ENCODE measurements at places on chromosomes 12 and 14.

DNA sequence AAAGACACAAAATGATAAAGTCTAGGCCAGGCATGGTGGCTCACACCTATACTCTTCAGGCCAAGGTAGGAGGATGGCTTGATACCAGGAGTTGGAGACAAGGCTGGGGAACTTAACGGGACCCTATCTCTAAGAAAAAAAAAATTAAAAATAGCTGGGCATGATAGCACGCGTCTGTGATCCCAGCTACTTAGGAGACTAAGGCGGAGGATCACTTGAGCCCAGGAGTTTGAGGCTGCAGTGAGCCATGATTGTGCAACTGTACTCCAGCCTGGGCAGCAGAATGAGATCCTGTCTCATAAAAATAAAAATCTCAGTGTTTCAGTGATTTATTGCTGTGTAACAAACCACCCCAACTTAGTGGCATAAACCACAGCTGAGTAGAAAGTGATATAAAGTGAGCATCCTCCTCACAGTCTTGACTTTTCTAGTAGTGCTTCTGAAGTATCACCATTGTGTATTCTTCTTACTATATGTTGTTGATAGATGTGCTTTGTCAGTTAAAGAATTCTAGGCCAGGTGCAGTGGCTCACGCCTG is 10.6 kb upstream of the ATF1 start:
- no peak for DNase-seq

DNA sequence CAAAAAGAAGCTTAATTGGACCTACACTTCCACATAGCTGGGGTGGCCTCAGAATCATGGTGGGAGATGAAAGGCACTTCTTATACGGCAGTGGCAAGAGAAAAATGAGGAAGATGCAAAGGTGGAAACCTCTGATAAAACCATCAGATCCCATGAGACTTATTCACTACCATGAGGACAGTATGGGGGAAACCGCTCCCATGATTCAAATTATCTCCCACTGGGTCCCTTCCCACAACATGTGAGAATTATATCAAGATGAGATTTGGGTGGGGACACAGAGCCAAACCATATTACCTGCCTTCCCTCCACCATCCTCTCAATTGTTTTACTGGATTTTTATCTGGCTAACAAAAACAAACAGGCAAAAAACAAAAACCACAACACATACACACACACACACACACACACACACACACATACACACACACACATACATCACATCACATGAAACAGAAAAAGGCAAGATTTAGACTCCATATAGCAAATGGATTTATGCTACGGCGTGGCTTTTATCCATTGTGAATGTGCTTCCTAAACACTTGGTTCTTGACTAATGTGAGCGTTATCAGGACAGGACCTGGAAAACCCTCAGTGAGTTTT is 66.7 kb downstream of the ZFP36L1 start:
- no peak for DNase-seq

- DNase-seq = no peak
Measured at GRCh38 chr12:88469154-88469553, 111.1 kb downstream of the KITLG start.

DNA sequence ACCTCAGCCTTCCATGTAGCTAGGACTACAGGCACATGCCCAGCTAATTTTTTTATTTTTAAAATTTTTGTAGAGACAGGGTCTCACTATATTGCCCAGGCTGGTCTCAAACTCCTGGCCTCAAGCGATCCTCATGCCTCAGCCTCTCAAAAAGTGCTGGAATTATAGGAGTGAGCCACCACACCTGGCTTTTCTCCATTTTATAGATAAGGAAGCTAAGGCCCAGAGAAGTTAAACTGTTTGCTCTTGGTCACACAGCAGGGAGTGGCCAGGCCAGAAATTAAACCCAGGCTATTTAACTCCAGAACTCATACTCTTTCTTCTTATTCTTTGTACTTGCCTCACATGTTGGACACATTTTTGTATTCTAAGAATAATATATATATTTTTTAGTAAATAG is 16.5 kb downstream of the UBE3B start:
- DNase-seq = no peak

- DNase-seq = no peak
Measured at GRCh38 chr12:109737631-109738030, 24.0 kb downstream of the FAM222A start.

GRCh38 chr14:77303417-77304156 is 17.1 kb downstream of the POMT2 start:
- DNase-seq = no peak

DNA sequence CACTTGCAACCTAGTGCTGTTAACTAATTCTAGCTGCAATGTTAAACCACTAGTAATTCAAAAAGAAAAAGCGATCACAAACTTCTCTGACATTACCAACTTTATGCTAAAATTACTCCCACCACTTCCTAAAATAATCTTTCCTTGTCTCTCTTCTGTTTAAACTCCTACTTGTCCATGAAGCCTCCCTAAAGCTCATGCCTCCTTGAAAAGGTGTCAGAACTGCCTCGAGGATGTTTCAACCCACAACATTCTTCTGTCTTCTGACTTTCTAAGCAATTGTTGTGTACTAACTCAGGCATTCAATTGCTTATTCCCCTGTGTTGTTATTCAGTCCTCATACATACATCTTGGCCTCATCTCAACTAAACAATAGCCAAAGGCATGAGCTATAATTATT is 5.9 kb downstream of the GNPTAB start:
- no peak for DNase-seq

GRCh38 chr12:52662918-52663229 is 10.9 kb upstream of the KRT2 start:
- DNase-seq = no peak

DNA sequence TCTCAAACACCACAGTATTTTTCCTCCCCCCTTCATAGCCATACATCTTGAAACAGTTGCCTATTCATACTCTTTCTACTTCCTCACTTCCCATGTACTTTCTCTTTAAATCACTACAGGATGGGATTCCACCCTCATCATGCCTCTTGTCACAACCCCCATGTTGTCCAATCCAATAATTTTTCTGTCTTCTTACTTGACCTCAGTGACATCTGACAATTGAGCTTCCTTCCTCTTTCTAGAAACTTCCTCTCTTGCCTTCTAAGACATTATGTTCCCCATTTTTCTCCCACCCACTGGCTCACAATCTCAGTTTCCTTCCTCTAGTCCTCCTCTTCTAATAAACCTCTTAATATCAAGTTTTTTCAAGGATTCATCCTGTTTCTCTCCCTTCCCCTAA is 5.3 kb downstream of the C2CD5 start:
- DNase-seq = peak; percentile 92

GRCh38 chr12:6030081-6030480 is 85.0 kb upstream of the ANO2 start:
- no peak for DNase-seq

DNA sequence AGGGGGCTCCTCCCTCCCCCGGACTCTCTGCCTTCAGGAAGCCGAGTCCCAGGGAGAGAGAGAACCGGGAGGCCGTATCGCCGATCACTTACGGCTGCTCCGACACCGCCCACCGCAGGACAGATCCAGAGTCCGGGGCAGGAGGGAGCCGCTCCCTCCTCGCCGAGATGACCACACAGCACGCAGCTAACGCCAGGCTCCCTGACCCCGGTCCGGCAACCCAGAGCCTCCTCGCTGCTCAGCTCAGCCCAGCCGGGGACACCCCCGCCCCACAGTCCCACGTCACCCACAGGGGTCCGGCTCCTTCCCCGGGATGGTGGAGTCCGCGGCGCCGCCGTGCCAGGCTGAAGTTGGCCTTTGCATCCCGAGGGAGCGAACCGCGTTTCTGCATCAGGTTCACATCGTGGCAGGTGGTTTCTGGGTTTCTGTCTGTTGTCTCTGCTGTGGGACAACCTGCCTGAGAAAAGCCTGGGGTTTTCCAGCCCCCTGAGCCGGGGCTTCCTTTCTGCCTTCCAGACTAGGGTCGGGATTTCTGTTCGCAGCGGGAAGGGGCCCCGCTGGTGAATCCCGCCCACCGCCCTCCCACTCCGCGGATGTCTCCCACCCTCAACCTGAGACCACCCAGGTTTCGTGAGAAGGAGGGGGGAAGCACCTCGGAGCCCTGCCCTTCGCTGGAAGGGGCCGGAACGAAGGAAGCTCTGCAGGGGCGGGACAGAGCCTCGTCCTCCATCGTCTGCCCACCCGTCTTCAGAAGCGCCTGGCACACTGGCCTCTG is 61.2 kb downstream of the NOC4L start:
- no peak for DNase-seq

DNA sequence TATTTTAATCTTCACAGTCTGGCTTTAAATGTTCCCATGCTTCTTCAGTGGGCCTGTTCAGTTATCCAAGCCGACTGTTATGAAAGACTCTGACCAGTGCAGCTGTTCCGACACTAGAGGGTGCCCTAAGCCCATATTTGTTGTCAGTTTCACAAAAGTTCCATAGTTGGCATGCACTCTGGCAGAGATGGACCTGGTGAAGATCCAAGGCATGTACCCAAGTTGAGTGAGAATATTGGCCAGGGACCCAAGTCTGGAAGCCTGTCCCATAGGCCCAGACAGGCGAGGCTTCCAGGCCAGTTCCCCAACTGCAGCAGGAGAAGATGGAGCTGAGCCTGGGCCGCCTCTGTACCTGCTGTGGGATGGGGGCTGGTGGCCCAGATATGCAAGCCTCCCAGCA is 27.4 kb upstream of the GUCY2C start:
- peak; percentile 64 for DNase-seq

DNA sequence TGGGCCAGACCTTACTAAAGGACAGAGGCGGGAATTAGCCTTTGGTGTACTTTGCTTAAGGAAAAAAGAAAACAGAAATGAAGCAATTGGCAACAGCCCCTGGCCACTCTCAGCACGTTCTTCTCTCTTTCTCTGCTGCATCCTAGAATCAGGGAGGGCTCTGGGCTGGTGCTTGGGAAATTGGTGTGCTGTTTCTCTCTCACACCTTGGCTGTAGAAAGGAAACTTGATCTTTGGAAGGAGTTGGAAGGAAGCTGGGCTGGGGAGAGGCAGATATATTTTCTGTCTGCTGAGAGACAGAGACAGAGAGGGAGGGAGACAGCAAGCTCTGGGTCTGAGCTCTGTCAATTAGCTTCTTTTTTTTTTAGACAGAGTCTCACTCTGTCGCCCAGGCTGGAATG is 27.4 kb downstream of the NOS1 start:
- no peak for DNase-seq

DNA sequence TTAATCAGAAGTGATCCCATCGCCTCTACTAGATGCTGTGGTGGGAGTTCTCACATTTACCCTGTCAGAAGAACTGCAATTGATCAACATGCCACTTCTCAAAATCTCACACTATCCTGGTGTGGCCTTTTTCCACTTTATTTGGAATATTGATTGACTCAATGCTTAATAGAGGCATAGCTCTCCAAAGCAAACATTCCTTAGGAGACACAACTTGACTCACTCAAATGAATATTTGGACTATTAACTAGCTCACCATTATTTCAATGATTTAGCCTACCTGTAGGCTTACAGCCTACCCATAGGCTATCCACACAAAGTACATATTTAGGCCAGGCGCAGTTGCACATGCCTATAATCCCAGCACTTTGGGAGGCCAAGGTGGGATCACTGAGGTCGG is 186.5 kb downstream of the KLHL28 start:
- DNase-seq = no peak

DNA sequence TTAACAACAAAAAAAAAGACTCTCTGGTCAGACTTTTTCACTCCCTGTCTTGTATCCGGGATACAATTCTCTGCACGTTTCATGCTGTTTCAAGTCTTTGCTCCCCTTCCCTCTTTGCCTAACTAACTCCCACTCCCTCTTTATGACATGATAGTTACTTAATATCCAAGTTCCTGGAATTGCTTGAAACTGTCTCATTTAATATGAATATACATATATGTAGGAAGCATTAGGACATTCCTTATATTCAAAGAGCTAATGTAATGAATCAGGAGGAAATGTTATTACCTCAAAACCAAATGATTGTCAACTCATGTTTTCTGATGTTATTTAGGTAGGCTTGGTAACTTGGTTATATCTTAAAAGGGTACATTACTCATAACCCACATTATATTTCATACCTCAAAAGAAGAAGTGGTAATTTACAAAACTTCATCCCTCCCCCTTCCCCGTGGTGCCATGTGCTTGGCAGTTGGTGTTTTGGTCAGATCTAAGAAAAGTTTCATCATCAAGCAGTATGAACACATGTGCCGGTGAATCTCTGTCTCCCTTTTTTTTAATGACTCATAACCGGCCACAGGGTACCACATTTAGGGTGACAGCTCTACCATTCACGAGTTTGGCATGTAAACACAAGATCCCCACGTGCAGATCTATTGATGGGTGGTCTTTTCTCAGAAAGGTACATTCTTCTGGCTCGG is 56.5 kb downstream of the HCAR2 start:
- peak; percentile 99 for DNase-seq

GRCh38 chr12:108043750-108044533 is 85.1 kb upstream of the WSCD2 start:
- no peak for DNase-seq

DNA sequence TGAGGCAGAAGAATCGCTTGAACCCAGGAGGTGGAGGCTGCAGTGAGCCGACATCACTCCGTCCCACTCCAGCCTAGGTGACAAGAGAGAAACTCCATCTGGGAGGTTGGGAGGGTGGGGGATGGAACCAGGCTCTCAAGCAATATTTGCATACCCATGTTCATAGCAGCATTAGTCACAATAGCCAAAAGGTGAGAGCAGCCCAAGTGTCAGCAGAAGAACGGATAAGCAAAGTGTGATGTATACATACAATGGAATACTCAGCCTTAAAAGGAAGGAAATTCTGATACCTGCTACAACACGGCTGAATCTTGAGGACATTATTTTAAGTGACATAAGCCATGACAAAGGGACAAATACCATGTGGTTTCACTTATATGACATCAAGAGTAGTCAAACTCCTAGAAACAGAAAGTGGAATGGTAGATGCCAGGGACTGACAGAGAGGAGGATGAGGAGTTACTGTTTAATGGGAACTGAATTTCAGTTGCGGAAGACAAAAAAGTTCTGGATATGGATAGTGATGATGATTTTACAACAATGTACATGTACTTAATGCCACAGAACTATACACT is 11.6 kb downstream of the DAD1 start:
- no peak for DNase-seq

GRCh38 chr14:64025479-64025878 is 172.7 kb downstream of the SYNE2 start:
- DNase-seq = no peak

GRCh38 chr14:23555882-23556699 is at the start of gene THTPA:
THTPA (plus strand) TSS chr14:23556271; CDS start chr14:23556758, 487 bp downstream.
- peak; percentile 84 for DNase-seq

- no peak for DNase-seq
Measured at GRCh38 chr14:35050652-35051051, 4.6 kb downstream of the FAM177A1 start.

- DNase-seq = peak; percentile 16
Measured at GRCh38 chr12:65902500-65902899, 78.2 kb downstream of the HMGA2 start.

DNA sequence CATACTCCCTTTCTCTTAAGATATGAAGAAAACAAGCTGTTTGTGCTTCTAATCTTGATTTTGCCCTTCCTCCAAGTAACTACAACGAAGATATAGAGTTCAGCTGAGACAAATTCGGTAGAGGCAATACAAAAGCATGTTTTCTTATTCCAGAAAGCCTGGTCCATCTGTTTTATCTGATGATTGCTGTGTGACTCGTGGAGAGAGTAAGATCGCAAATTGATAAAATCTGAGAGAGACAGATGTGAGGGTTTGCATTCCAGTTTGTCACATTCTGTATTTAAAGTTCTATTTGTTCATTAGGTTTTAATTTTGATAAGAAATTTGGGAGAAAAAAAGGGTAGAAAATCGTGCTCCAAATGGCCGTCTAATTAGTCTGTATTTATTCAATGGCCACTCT is 192.1 kb downstream of the CPNE8 start:
- no peak for DNase-seq

- no peak for DNase-seq
Measured at GRCh38 chr12:12333407-12334366, 16.4 kb downstream of the MANSC1 start.

GRCh38 chr14:92310776-92311375 is 12.1 kb upstream of the SLC24A4 start:
- no peak for DNase-seq
